ENCODE measurements at places on chromosomes 5 and 9. TPM values are rescaled to one million over a fixed set of nuclear protein-coding genes. Genes with fewer than 3 reads are reported as not detected.

Gene IRX2
- total RNA-seq, result 4.3 TPM

Gene EDIL3
- 11.7 TPM for total RNA-seq

Gene STC2
- 4.3 TPM for total RNA-seq

Gene TLX3
- not detected for total RNA-seq

Gene DNAH5
- under 0.01 TPM for total RNA-seq

Gene CDH6
- 1.3 TPM for total RNA-seq

Gene GRIN1
- not detected for total RNA-seq

Gene BTNL3
- total RNA-seq, result not detected

Gene MTAP
- total RNA-seq, result 21.2 TPM

Gene FLT4
- total RNA-seq, result 47.5 TPM

Gene FAXDC2
- total RNA-seq, result 81.2 TPM

Gene BSPRY
- not detected for total RNA-seq

Gene GRXCR2
- not detected for total RNA-seq

Gene ARL14EPL
- not detected for total RNA-seq

Gene TIMD4
- 2.6 TPM for total RNA-seq

Gene CCDC152
- 1.2 TPM for total RNA-seq

Gene GCNT4
- 1.1 TPM for total RNA-seq

Gene NPR3
- total RNA-seq, result 19.6 TPM

Gene CFAP90
- total RNA-seq, result 1.9 TPM

Gene TRIM36
- total RNA-seq, result 0.44 TPM

Gene ADGRV1
- total RNA-seq, result not detected

Gene STRBP
- total RNA-seq, result 6.6 TPM

Gene IRX4
- total RNA-seq, result 3.5 TPM

Gene CARTPT
- total RNA-seq, result not detected

Gene ENTREP1
- 4.6 TPM for total RNA-seq

Gene F2RL2
- not detected for total RNA-seq

Gene PCDHA12
- total RNA-seq, result not detected

Gene AGXT2
- not detected for total RNA-seq
